ENCODE measurements at places on chromosomes 7 and 10.
A peak's percentile ranks its signal among the peaks of the same experiment; 100 is the strongest.

DNA sequence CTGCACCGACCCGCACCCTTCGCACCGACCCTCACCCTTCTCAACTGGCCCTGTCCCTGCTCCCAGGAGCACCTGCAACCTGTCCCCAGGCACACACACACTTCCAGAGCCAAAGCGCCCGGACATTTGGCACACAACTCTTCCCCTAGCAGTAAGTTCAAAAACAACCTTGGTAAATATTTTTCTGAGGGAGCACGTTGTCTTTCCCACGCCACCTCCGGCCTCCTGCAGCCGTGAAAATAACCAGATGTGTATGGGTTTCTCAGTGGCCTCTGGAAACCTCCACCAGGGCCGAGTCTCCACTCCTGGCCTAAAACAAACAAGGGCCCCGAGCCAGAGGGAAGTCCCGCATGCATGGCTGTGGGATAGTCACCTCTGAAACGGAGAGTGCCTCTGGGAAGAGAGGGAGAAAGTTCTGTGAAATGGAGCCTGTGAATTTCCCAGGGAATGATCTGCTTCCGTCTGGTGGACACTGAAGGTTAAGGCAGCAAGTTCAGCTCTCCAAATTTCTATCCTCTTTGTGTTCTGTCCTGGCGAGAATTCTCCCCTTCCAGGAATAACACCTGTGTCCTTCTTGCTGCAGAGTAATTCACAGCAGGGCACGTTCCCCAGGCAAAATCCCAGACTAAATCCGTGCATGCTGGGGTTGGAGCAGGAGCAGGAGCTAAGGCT, 15.8 kb downstream of the PODXL start:
- DNase-seq, result no peak
- H3K36me3 ChIP-seq, result peaks cover 56% of the 10 kb centered on the region
- no peaks in the 10 kb centered on the region for H3K27me3 ChIP-seq
- H3K27ac ChIP-seq, result peak overlapping the region; percentile 84

DNA sequence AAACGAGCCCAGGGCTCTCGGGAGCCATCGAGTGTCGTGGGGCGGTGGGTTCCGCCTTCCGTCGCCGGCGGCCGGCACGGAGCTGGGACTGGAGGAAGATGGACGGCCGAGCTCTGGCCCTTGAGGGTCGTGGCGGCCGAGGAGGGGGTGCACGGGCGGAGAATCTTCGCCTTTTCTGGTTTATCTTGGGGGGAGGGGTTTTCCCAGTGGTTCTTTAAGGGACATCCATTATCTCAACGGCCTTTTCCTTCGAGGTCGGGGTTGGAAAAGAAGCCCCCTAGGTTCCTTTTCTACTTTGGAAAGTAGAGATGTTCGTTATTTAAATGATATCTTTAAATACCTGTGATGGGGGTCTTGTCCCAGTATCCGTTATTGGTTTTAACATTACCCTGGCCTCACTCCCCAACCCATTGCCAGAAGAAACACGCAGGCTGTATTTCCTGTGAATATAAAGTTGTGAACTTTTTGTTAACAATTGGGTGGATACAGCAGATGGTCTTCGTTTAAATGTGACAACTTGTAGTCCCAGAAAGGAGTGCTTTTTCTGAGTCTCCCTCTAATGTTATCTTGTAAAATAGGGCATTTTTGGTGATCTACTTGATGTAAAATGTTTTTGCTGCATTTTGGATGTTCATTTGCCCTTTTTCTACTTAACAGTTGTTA, 765 bp downstream of the CCAR1 start:
- H3K27me3 ChIP-seq, result no peaks in the 10 kb centered on the region
- H3K4me1 ChIP-seq, result peaks cover 9% of the 10 kb centered on the region
- no peak for DNase-seq
- H3K36me3 ChIP-seq, result peaks cover 32% of the 10 kb centered on the region
- peak overlapping the region; percentile 84 for H3K27ac ChIP-seq

GRCh38 chr7:159167139-159167538, 22.5 kb upstream of the VIPR2 start:
- no peak for DNase-seq
- H3K4me3 ChIP-seq, result no peak overlapping the region
- H3K4me1 ChIP-seq, result no peaks in the 10 kb centered on the region
- no peak overlapping the region for H3K27ac ChIP-seq

- H3K4me1 ChIP-seq, result peaks cover 12% of the 10 kb centered on the region
- H3K36me3 ChIP-seq, result no peaks in the 10 kb centered on the region
- no peak overlapping the region for H3K4me3 ChIP-seq
- no peaks in the 10 kb centered on the region for H3K27me3 ChIP-seq
These were observed 498.0 kb upstream of the CELF2 start for GRCh38 chr10:10519674-10520073.

DNA sequence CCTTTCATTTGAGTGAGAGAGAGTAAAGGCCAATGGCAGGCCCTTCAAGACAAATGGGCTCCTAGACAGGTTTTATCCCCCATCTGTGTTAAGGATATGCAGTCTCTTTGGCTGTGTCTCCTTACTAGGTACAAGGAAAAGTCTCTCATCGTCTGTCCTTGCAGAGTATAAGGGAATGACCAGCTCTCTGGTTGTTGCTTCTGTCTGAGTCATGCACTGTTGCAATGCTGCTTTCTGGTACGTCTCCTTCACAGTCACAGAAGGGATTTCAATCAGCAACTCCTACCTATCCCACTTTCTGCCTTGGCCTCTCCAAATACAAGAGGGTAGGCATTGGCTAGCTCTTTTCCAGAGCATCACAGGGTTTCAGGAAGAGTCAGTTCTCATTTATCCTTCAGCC, 48.1 kb downstream of the CTTNBP2 start:
- H3K27me3 ChIP-seq, result no peaks in the 10 kb centered on the region
- no peaks in the 10 kb centered on the region for H3K36me3 ChIP-seq
- H3K4me1 ChIP-seq, result peaks cover 40% of the 10 kb centered on the region
- no peak overlapping the region for H3K4me3 ChIP-seq
- no peak for DNase-seq

GRCh38 chr7:69122953-69123352, 475.3 kb upstream of the AUTS2 start:
- H3K27me3 ChIP-seq, result no peaks in the 10 kb centered on the region
- no peaks in the 10 kb centered on the region for H3K36me3 ChIP-seq
- no peak overlapping the region for H3K4me3 ChIP-seq
- no peaks in the 10 kb centered on the region for H3K4me1 ChIP-seq
- no peak for DNase-seq
- no peak overlapping the region for H3K27ac ChIP-seq

DNA sequence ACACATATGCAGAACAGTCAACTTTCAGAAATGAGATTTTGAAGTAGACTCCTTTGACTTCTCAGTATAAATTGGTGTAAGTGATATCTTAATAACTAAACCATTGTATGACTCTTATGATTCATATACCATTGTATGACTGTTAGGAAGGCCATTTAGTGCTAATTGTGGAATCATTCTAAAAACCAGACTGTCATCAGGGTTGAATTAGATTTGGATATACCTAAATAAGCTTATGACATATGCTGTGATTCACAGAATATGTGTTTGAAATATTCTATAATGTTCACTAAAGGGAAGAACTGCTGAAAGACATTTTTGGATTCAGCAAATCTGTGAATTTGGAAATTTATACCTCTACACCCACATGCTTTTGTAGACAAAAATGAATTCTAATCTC, 438.1 kb downstream of the MDFIC start:
- no peak overlapping the region for H3K27ac ChIP-seq
- no peaks in the 10 kb centered on the region for H3K36me3 ChIP-seq
- no peaks in the 10 kb centered on the region for H3K4me1 ChIP-seq
- H3K4me3 ChIP-seq, result no peak overlapping the region
- no peaks in the 10 kb centered on the region for H3K27me3 ChIP-seq
- no peak for DNase-seq

Data from WTC11 (cell line).